ENCODE measurements at places on chromosomes 1 and 21. TPM values are rescaled to one million over a fixed set of nuclear protein-coding genes. Genes with fewer than 3 reads are reported as not detected.

Gene GPR25
- total RNA-seq = not detected

Gene ACTN2
- total RNA-seq = 0.05 TPM

Gene SERINC2
- 26.9 TPM for total RNA-seq

Gene F5
- 0.08 TPM for total RNA-seq

Gene SLC25A34
- total RNA-seq = 0.24 TPM

Gene EFNA3
- 11.6 TPM for total RNA-seq

Gene TAL1
- not detected for total RNA-seq

Gene ZNF362
- 9.5 TPM for total RNA-seq

Gene ADAMTS5
- not detected for total RNA-seq

Gene AMY2A
- total RNA-seq = not detected

Gene CADM3
- total RNA-seq = 0.10 TPM

Gene NR5A2
- 2.4 TPM for total RNA-seq

Gene RIPPLY3
- 0.59 TPM for total RNA-seq

Gene C8B
- not detected for total RNA-seq

Gene MROH7
- total RNA-seq = not detected

Gene DVL1
- 67.1 TPM for total RNA-seq

Gene ITLN1
- total RNA-seq = not detected

Gene CD1E
- total RNA-seq = not detected

Gene MARK1
- 0.32 TPM for total RNA-seq

Gene NCMAP
- total RNA-seq = 0.08 TPM

Gene SFN
- 575 TPM for total RNA-seq

Gene PHGDH
- 86.0 TPM for total RNA-seq

Gene OPRD1
- total RNA-seq = not detected

Gene SDC3
- 8.7 TPM for total RNA-seq

Gene RNU1-1
- 30.4 TPM for total RNA-seq

Gene SDE2
- total RNA-seq = 7.0 TPM

Gene SESN2
- total RNA-seq = 8.3 TPM

Gene KPRP
- total RNA-seq = not detected

Gene CLCA4
- not detected for total RNA-seq

Gene TAF1A
- total RNA-seq = 8.8 TPM

Gene FMO5
- 0.39 TPM for total RNA-seq

Gene LEMD1
- not detected for total RNA-seq

Gene MUL1
- 44.1 TPM for total RNA-seq

Gene LCE2C
- total RNA-seq = not detected

Gene RNF186
- total RNA-seq = not detected

Gene ATG4C
- total RNA-seq = 5.7 TPM
